ENCODE measurements at places on chromosomes 7 and 10.

- DNase-seq: peak; percentile 78
Measured at GRCh38 chr7:99040104-99040958, 103.6 kb downstream of the SMURF1 start.

GRCh38 chr10:25059990-25060389 lies 43.6 kb downstream of the THNSL1 start:
- DNase-seq: no peak

DNA sequence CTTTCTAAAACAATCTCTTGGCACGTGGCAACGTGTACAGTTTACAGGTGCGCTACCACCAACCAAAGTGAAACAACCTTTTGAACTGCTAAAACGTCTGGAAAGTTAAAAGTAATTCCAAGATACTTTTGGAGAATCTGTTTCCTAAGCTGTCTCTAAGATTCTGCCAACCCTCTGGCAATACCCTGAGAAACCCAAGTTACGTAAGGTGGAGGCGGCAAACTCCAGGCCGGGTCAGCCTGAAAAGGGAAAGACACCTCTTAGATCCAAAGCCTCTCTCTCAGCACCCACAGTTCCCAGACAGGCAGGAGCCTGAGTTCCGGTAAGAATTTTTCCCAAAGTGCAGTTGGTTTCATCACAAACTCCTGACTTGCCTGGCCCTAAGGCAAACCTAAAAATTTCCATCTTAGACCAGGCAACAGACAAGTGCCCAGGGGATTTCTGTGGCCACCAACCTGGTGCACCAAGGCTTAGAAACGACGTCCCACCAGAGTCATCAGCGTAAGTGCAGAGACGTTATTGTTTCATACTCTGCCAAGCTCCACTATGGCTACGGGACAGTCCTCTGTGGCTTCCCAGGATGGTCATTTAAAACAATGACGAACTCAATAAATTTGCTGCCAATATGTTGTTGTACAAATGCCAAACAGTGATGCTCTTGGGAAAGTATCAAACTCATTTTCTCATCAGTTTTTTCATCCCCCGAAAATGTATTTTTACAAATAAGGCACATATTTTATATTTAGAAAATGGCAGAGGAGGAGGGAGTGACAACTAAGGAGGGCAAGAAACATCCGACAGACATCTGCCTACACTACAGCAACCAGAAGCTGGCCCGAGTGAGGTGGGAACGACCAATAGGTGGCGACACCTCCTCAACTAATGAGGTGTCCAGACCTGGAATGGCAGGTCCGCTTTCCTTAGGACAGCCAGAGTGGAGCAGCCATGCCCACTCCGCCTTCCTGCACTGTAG lies 205.8 kb upstream of the FRMD4A start:
- peak; percentile 5 for DNase-seq

GRCh38 chr7:153389261-153389660 lies 629.7 kb downstream of the ACTR3B start:
- DNase-seq: no peak

DNA sequence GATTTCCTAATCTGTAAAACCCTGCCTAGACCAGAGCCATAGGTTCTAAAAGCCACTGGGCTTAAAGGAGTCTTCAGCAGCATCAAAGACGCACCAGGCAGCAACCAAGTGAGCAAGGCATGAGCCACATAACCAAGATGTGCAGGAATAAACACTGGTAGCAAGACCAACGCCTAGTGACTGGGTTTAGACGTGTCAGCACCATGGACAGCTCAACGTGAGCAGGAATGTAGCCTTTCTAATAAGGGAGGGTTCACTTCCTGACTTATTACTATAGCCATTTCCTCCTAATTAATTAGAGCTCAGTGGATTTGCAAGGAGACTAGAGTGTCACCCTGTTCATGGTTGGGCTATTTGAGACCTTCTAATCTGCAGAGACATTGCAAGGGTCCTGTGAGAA lies 223.7 kb downstream of the LHFPL3 start:
- no peak for DNase-seq

All from NCI-H1417 (cell line).